ENCODE measurements at places on chromosomes 7 and 10.

- DNase-seq = no peak
These were observed 169.5 kb upstream of the ADCY1 start for GRCh38 chr7:45404622-45405021.

GRCh38 chr7:14425559-14425958 is 436.1 kb upstream of the ETV1 start:
- DNase-seq = no peak

GRCh38 chr7:110347081-110347480 is 743.8 kb upstream of the LRRN3 start:
- DNase-seq = no peak

GRCh38 chr7:132497098-132497497 is 79.2 kb downstream of the PLXNA4 start:
- DNase-seq = no peak

- no peak for DNase-seq
These were observed 5.5 kb downstream of the MRPS17 start for GRCh38 chr7:55957190-55957589.

- no peak for DNase-seq
These were observed 122.9 kb upstream of the SEMA3A start for GRCh38 chr7:84317536-84317935.

DNA sequence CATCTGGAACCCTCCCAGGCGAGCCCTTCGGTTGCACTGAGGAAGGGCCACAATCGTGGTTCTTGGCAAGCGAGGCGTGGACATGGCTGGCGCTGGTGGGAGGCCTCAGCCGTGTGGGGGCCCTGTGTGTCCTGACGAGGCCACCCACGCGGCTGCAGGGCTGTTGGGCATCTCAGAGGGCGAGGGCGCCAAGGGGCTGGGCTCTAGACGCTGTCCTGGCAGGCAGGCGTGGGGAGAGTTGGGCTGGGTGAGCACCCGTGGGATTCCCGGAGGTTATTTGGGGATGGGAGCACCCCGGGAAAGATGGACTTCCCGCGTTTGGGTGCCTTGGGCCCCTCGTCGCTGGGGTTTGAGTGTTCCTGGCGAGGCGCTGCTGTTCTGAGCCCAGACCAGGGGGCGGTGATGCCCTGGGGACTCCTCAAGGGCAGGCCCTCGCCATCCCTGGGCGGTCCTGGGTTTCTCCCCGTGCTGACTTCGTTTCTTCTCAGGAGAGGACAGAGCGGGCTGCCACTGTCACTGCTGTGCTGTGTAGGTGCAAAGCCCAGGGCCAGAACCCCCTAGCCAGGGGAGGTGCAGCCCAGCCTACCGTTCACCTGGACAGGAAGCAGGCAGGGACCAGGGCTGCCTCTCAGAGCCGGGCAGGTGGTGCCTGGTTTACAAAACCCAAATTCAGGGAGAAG is 87.2 kb downstream of the DNAJB6 start:
- no peak for DNase-seq

DNA sequence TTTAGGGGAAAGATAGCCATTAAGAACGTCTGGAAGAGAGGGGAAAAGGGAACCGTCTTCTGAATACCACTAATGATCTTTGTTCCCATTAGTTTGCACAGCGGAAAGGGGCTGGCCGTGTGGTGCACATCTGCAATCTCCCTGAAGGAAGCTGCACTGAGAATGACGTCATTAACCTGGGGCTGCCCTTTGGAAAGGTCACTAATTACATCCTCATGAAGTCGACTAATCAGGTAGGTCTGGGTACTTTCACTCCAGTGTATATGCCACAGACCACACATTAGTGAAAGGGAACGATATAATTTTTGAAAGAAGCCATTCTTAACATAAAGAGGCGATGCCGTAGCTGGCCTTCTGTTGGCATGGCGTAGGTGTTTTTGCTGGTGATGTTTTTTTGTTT is 74.3 kb upstream of the PDCD4 start:
- DNase-seq = no peak

DNA sequence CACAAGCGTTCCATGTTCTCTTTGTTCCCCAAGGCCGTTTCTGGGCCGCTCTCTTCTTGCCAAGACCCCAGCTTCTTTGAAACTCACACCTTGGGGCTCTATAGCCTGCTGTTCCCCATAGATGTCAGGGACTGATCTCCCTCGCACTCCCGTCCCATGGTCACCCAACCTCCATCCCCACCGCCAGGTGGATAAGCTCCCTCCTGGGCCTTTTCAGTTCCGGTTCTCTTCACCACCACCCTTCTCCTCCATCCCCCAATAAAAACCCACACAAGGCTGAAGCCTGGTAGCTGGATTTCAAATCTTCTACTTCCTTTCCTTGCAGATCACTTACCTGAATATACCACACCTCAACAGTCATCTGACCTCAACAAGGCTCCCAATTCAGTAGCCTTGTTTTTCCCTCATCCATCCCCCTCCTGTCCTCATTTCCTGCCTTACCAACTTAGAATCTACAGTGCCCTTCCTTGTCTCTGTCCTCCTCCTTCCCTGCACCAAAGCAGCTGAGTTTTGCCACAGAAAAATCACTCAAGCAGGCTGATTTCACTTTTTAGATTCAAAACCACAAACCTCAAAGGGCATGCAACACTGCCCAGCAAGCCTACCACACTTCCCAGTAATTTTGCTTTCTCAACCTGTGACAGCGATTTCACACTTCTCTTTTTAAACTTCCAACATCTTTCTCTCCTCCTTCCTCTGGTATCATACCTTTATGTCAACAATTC is 7.7 kb downstream of the SLC37A3 start:
- no peak for DNase-seq

GRCh38 chr7:108086962-108087361 is 43.2 kb downstream of the LAMB4 start:
- DNase-seq = no peak

GRCh38 chr10:77699080-77699645 is 61.6 kb upstream of the KCNMA1 start:
- no peak for DNase-seq

GRCh38 chr7:4343272-4344247 is 338.5 kb upstream of the FOXK1 start:
- no peak for DNase-seq

DNA sequence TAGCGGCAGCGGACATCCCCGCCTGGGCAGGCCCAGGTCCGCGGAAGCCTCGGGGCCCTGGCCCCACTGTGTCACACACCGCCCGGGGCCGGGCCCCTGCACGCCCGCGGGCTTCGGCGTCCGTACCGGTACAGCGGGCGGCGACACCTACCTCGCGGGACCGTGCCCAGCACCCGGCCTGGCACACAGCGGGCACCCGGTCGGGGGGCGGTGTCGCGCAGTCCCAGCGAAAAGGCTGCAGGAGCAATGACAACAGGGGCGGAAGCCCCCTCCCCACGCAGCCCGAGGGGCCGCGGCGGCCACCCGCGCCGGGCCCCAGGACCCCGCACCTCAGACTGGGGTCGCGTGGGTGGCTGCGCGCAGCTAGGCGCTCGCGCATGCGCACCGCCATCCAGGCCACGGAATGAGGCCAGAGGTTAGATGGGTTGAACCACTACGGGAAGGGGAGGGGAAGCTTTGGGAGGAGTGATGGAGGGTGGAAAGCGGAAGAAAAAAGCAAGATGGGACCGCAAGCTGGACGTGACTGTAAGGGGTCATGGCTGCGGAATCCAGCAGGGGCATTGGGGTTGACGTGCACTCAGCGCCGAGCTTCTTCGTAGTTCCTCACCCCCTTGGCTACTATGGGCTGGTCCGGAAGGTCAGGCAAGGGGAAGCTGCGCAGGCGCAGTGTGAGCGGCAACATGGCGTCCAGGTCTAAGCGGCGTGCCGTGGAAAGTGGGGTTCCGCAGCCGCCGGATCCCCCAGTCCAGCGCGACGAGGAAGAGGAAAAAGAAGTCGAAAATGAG is at the start of the genes BCCIP and UROS:
Gene BCCIP (plus strand): TSS at position 669 of the 785 bp plus-strand sequence. CDS start 12 bp downstream, at position 681.
Gene UROS (minus strand): TSS at position 381 of the 785 bp plus-strand sequence. CDS start 6,759 bp downstream, outside the sequence.
- DNase-seq = peak; percentile 91

DNA sequence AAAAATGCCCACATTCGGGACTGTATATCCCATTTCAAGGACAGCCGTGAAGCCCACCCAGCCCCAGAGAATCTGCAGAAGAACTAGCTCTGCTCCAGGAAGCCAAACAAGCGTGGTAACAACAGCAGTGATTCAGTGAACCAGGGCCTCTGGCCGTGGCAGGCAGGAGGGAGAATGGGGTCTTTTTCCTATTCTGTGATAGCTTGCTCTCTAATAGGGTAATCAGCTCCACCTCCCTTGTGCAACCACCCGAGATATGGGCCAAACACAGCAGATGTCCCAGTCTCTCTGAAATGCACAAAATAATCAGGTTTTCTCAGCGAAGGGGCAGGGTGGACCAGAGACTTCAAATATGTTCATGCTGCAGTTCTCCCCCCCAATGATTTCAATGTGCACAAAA is 35.8 kb downstream of the CHST15 start:
- DNase-seq = no peak

DNA sequence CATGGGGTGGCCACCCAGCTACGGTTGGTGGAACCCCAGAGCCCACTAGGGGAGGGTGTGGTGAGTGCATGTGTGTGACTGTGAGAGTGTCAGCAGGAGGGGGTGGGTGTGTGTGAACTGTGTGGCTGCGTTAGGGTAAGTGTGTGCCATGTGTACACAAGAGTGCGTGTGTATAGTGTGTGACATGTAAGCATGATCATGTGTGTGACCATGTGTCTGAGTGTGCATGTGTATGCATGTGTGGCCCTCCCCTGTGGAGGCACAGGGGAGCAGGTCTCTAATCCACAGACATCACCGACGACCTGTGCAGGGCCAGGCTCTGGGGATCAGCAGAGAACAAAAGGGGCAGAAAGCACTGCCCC is 3.5 kb upstream of the CFAP46 start:
- DNase-seq = no peak

DNA sequence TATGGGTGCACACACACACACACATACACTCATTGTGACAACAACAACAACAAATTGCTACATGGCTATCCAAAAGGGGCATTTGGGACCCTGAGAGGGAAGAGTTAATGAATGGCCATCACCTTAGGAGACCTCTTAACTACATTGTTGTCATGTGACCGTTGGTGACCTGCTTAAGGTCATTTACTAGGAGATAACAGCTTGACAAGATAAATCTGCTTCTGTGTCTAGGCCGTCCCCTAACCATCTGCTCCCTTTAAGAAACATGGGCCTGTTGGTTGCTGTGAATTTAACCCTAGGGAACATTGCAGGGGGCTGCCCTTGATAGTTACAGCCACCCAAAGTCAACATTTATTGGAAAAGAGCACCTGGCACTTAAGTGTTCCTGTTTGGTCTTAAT is 29.7 kb downstream of the C1QL3 start:
- no peak for DNase-seq

DNA sequence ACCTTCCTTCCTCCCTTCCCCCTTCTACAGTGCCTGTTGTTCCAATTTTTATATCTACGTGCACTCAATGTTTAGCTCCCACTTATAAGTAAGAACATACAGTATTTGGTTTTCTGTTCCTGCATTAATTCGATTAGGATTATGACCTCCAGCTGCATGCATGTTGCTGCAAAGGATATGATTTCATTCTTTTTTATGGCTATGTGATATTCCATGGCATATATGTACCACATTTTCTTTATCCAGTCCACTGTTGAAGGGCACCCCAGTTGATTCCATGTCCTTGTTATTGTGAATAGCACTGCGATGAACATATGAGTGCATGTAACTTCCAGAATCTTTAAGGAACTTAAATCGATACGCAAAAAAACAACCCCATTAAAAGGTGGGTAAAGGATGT is 39.9 kb downstream of the BET1 start:
- no peak for DNase-seq

- no peak for DNase-seq
These were observed 611.2 kb upstream of the MGMT start for GRCh38 chr10:128855618-128856428.

GRCh38 chr10:47101196-47101595 is 190.0 kb downstream of the PTPN20 start:
- DNase-seq = no peak

GRCh38 chr7:86778271-86778670 is 134.6 kb downstream of the GRM3 start:
- no peak for DNase-seq

DNA sequence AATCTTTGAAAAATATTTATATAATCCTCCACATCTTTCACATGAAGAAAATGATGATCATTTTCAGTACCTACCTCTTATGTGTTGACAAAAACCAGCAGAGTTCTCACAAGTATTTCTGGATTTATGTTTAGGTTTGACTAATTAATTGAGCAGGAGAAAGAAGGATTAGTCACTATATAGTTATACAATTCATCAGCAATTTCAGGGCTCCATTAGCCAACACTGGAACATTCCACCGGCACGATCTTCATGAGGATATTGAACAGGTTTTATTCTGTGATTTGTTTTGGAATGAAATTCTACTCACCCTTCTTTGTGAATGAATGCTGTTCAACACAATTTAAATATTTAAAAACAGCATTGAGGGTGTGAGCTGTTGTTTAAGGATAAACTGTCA is 163.2 kb downstream of the SEM1 start:
- no peak for DNase-seq

GRCh38 chr7:44748948-44749731 is 493 bp downstream of the ZMIZ2 start:
- DNase-seq = no peak

DNA sequence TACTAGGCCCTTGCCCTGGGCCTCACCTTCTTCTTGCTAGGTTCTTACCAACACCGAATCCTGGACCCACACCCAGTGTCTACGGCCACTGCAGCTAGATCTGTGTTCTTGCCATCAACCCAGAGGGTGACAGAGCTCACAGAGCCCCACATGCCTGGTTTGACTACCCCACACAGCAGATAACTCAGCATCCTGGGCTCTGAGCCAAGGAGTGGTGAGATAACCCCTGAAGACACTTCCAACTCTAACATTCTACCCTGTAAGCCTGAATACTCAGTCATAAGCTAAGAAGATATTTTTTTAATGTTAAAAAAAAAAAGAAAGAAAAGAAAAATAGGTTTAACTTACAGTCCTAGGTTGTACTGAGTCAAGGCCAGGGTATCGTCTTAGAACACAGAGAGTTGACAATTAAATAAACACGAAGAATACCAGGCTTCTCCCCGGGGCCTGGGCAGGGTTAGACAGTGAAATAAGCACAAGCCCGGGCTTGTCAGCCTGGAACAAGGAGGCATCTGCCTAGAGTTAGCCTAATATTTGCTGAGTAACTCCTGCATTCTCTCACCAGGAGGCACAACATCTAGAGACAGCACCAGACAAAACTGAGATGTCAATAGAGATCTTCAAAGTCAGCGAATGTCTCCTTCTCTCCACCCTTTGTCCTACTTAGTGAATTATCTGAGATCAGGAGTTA is 556.5 kb upstream of the LRRN3 start:
- no peak for DNase-seq

GRCh38 chr7:134122980-134123379 is 4.2 kb upstream of the LRGUK start:
- DNase-seq = no peak

GRCh38 chr7:133805426-133805825 is 321.7 kb upstream of the LRGUK start:
- DNase-seq = no peak

DNA sequence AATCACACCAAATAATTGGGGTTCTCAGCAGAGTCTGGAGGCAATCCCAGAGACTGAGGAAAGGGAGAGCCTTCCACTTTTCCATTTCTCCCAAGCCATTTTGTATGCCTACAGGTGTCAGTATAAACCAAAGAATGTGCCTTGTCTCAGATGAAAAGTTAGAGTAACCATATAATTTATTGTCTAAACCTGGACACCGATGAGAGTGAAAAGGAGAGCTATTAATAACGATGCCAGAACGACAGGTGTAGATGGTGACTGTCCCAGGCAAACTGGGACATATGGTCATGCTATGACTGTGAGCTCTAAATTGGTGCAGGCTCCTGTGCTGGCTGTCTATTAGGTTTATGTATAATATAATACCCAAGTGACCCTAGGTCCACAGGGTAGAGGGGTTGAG is 219.6 kb downstream of the ARHGAP12 start:
- DNase-seq = no peak

GRCh38 chr7:3655635-3656034 is 354.6 kb downstream of the SDK1 start:
- no peak for DNase-seq

All from effector CD4-positive, alpha-beta T cell (primary cell).